ENCODE measurements at places on chromosomes 1 and 21.

DNA sequence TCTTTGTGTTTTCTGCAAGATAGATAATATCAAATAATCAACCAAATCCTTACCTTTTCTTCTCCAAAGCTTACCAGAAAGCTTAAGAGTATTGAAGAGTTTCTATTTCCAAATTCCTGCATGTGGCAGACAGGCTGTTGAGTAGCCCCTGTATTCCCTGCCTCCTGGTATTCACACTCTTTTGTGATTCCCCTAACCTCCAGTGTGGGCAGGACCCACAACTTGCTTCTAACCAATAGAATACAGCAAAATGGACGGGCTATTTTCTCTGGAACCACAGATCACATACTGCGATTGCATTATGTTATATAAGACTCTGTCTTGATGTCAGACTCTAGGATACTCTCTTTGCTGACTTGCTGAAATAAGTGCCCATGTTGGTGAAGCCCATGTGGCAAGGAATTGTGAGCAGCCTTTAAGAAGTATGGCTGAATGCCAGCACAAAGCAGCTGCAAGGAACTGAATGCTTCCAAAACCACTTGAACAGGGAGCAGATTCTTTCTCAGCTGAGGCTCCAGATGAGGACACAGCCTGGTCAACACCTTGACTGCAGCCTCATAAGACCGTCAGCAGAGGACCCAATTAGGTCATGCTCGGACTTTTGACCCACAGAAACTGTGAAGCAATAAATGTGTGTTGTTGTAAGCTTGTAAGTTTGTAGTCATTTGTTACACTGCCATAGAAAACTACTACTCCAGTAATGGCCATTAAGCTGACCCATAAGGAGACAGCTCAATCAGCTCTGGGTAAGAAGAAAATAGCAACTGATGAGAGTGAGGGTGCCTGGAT lies 47.9 kb upstream of the PLXNA2 start:
- no peak for DNase-seq

DNA sequence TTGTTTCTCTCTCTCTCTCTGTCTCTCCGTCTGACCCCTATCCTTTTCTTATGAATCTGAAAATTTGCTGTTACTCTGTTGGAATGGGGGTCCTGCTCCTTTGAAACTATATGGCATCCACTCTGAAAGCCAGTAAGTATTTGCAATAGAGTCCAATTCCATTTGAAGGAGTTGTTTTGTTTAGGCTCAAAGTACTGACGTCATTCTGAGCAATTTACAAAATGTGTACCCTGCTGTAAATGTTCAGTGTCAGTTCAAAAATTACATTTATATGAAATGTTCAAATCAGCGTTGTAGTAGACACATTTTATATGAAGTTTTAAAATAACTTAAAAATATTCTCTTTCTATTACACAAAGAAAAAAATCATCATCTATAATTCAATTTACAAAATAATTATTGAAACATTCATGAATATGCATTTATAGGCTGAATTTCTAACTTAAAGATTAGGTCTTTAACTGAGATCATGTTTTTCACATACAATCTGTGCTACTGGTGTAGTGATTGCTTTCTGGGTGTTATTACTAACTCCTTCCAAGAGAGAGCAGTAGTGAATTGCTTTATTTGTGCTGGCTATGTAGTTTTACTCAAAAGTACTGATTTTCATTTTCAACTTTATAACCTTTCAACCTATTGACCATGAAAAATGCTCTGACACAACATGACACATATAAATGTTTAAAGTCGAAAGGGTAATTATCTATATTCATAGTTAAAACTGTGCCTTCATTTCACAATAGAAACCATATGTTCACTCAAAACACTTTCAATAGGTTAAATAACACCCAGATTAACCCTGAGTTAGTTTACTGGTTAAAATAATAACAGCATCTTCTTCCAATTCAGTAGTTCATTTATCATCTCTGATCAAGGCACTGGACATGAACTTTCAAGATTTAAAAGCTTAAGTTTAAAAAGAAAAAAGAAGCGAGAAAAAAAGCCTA lies 253.1 kb upstream of the ADGRL4 start:
- DNase-seq: peak; percentile 41

DNA sequence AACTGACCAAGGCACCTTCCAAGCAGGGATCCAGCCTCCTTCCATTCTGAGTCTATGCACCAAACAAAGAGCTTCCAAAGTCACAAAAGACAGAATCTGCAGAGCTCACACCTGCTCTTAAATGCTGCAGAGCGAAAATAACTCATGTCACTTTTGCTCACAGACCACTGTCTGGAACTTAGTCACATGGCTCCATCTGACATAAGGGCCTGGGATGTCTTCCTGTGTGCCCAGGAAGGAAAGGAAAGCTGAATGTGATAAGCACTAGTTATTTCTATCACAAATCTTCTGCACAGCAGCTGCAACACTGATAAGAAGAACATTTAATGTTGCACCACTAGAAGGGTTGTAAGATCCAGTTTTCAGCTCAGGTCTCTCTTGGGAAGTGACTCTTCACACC lies 39.5 kb upstream of the SGIP1 start:
- DNase-seq: no peak

GRCh38 chr1:90821788-90822359 lies 104.8 kb upstream of the BARHL2 start:
- no peak for DNase-seq

DNA sequence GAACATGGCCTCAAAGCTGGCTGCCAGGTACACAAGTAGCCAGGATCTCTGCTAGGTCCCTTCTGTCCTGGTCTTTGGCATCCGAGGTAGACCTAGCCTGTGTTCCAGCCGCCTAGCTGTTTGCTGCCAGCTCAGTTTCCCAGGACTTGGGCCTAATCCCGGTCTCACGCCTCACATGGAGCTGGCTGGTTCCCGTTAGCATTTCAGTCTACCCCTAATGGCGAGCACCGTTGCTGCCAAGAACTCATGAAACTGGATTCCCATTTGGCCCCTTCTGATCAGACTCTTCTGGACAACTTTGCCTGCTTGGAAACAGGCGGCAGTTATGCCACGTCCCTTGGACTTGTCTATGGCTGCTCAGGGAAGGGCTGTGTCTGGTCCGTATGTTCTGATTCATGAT lies 26.2 kb upstream of the HHAT start:
- DNase-seq: no peak

DNA sequence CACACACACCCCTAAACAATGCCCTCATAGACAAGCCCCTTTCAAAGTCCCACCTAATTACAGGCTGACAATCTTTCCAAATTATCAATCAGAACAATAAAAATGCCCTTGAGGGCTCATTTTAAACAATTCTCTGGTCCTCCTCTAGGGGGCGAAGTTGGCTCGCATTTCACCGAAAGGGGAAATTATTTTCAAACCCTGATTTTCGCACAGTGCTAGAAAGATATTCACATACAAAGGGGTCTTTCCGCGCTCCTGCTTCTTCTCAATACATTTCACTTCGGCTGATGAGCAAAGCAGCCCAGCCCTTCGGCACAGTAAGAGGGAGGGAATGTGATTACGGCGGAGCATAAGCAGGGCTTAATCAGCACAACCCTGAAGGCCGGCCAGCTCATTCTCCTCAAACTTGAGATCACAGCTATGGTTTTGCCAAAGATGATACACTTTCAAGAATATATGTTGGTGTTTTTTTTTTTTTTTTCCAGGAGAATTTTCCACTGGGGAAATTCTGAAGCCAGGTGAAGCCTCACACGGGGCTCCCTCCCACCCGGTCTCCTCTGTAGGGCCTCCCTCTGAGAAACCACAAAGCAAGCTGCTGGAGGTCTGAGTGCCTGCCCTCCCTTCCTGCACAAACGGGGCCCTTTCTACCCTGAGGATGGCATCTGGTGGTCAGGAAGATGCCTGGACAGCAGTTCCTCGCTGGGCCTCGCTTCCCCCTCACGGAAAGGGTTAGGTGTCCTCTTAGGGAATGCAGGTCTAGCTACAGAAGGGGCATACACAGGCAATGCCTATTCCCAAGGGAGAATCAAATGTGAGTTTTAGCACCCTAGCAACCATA lies 66.9 kb downstream of the GNG12 start:
- peak; percentile 80 for DNase-seq

DNA sequence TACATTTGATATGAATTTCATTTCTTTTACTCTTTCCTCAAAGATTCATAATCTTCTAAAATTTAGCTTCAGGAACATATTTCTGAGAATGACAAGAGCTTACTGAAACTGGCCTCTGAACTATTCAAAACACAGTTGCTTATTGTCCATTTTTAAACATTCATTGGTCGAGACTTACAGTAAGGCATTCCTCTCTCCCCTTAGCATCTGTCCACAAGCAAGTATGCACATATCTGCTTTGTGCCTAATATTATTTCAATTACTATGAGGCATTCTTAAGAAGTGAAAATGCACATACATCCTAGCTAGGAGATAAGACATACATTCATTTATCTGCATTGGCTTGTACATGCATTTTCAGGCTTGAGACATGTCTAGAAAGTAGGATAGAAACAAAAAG lies 488.7 kb downstream of the PTBP2 start:
- no peak for DNase-seq

DNA sequence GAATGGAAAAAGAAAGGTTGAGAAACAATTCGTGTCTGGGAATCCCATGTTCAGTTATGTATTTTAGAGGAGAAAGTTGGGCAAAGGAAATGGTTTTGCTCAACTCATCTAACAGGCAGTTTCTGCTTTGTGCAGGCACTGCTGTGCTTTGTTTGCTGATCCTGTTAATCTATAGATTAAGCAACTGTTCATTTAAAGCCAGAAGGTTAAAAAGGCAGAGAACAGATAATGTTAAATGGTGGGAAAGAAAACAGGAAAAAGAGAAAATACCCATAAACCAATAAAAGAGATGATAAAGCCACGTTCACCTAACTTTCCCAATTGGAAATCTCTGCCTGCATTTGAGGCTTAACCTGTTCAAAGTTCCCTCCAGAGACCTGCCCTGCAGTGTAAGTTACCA lies 70.0 kb downstream of the APP start:
- DNase-seq: peak; percentile 66

DNA sequence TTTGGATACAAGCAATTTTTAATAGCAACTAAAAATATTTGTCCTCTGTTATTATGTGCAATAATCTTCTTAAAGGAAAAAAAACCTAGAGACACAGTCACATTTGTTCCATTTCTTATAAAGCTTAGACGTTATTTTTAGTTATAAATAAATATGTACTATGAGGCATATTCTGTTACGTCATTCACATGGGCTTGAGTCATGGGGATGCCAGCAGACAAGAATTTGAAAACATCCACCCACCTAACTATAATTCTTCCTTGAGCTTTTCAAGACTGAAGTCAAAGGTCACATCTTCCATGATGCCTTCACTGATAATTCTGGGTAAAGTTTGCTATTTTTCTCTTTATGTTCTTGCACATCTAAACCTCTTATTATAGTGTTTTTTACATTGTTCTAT lies 268.8 kb downstream of the KCTD3 start:
- DNase-seq: no peak

Measured in NCI-H82 (cell line).